ENCODE measurements at places on chromosomes 12 and 14.

GRCh38 chr12:114903083-114903691, 219.2 kb upstream of the TBX3 start:
- DNase-seq, result peak; percentile 87

DNA sequence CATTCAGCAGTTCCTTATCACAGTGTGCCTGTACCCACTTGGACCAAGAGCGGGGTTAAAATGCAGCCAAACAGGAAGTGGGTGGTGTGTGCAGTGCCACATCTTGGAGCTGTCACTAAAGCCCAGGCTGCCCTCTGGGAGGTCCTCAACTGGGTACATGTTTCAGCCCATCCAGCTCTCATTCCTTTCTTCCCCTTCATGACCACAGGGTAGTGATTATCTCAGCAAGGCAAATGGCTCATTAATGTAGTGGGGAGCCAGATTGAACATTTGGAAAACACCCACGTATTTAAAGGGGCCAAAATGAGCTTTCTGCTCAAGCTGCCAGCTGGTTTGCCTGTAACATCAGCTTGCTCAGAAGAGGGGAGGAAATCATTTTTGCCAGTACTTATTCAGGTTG, 210.8 kb upstream of the BTG1 start:
- peak; percentile 25 for DNase-seq

GRCh38 chr14:97180304-97181200, 383.4 kb downstream of the VRK1 start:
- peak; percentile 91 for DNase-seq

GRCh38 chr14:95564060-95564459, 29.2 kb downstream of the GLRX5 start:
- DNase-seq, result peak; percentile 58

- DNase-seq, result no peak
Measured at GRCh38 chr12:53410951-53411350, 12.7 kb upstream of the AMHR2 start.

DNA sequence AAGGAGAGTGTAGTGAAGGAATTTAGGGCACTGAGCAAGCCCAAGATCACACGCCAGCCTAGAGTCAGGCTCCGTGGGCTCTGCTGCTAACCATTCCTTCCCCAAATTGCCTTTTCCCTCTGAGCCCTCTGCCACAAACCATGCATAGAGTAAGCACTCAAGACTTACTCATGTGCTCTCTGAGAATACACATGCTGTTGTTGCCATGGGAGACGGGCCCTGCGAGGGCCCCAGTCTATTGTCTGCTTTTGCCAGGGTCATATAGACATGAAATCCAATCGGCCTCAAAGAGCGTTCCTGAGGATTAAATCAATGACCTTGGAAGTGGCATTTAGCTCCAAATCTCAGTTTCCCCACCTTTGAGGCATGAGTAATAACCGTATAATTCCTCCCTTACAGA, 48.7 kb upstream of the WSCD2 start:
- no peak for DNase-seq

DNA sequence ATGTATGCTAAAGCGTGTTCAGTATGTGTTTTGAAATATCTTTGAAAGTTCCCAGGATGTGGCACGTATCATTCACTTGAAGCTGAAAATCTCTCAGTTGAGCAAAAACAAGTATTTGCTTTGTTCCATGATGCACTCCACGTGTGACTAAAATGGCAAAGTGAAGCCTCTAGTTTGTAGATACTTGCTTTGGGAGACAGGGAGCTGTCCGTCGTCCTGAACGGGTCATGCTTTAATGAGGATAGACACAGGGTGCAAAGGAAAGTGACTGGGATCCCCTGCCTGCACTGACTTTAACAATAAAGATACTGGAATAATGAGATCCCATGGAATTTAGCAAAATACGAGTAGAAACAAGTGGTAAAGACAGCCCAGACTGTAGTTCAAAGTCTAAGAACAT, 991.4 kb downstream of the NRXN3 start:
- peak; percentile 18 for DNase-seq

DNA sequence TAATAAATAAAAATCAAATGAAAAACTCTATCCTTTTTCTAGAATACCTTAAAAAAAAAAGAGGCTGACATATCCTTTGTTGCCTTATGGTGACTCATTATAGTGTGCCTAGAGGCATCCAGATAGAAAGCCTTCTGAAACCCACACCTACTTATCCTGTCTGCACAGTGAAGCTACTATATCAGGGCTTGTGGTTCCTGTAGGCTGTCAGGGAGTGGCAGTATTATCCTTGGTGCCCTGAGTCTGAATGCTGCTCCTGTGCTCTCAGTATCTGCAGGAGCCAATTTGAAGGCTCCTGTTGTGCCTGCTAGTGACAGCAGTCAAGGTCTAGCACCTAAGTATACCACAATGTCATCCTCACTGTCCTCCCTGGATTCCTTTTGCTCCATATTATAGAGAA, 168.4 kb upstream of the AVPR1A start:
- DNase-seq, result peak; percentile 6

DNA sequence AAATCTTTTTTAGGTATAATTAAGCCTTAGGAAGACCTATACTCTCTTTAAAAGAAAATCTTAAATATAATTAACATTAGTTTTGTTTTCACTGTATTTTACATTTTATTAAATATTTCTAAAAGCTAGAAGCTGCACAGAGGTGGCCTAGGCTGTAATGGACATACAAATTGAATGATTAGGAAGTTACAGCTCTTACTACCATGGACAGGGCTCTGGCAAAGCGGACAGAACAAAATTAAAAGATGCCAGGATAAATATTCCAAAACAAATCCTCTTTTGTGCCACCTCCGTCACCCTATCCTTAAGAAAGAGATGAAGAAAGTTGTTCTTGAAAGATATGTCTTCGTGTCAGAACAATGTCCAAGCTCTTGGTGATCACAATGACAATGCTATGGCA, 376.5 kb downstream of the ETNK1 start:
- DNase-seq, result peak; percentile 13

GRCh38 chr12:127070515-127071157, 1196.3 kb upstream of the TMEM132C start:
- DNase-seq, result peak; percentile 21

DNA sequence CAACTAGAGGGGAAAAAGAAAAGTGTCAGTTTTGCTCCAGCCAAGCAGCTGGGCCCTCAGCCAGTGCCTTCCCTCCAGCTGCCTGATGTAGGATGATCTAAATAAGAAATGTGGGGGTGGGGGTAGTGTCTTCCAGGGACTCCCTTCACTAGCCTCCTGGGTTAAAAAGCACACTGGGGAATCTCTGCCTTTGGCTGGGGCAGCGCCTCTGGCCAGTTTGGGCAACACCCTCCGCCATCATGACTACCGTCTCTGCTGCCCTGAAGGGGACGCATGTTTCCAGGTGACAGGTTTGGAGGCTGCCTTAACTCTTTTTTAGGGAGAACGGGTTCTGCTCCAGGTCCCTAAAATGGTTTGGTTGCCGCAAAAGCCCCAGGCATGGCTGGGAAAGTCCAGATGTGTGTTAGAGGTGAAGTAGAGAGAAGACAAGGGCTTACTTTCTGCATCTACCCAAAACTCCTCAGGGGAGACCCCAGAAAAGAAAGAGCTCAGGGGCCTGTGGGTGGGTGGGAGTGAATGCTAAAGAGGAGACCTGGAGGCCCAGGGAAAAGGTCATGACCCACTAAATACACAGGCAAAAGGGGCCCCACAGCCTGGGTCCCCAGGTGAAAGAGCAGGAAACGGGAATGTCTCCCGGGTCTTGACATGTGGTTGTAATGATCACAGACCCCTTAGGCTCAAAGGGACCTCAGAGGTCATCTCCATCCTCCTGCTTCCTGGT, 132.8 kb upstream of the CCND2 start:
- no peak for DNase-seq

- peak; percentile 86 for DNase-seq
Measured at GRCh38 chr12:57632958-57633840, at the start of gene B4GALNT1. B4GALNT1 (minus strand) TSS chr12:57633201; CDS start chr12:57632132, 1,069 bp downstream.

GRCh38 chr14:22375321-22375930, 213.6 kb downstream of the DAD1 start:
- DNase-seq, result peak; percentile 68

GRCh38 chr12:121237415-121237814, 27.5 kb downstream of the P2RX4 start:
- DNase-seq, result no peak

DNA sequence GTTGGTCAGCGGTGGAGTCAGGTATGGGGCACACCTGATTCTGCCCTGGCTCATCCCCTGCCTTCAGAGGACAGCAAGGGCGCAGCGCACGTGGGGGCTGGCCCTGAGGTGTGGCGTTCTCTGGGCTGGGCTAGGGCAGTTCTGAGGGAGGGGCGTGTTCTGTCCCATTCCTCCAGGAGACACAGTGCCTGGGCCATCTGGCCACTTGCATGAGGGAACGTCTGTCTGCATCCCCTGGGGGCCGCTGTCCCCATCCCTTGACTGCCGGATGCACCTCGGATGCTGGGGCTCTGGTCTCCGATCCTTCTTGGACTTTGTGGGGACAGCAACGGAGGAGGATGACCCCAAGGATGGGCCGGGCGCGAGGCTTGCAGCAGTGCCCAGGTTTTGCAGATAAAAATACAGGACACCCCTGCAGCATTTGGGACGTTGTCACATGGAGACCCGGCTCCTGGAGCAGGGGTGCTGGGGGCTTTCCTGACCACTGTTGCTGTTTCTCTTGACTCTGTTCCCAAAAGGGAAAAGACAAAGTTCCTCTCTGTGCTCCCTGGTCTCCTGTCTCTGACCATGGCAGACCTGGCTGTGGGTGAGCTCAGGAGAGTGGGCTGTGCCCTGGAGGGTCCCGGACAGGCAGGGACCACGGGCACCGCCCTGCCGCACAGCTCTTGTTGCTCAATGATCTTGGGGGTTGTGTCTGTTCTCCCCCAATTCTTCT, 6.9 kb downstream of the MTA1 start:
- DNase-seq, result no peak

DNA sequence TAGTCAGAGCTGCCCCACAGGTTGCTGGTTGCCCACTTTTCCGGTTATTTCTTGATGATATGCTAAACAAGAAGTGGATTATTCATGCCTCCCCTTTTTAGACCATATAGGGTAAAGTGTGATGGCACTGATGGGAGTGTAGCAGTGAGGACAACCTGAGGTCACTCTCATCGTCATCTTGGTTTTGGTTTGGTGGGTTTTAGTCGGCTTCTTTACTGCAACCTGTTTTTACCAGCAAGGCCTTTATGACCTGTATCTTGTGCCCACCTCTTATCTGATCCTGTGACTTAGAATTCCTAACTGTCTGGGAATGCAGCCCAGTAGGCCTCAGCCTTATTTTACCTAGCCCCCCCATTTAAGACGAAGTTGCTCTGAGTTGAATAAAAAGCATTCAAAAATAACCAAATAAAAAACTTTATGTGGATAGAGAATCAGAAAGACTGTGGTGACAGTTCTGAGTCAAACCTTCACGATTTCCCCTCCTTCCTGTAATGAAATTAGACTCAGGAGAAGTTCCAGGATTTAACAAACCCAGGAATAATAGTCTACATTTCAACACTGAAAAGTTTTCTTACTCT, 144.2 kb downstream of the PAWR start:
- DNase-seq, result peak; percentile 25

GRCh38 chr14:99726538-99727095, 42.5 kb downstream of the CYP46A1 start:
- no peak for DNase-seq

- peak; percentile 75 for DNase-seq
Measured at GRCh38 chr12:31578632-31579031, 12.3 kb downstream of the DENND5B start.

DNA sequence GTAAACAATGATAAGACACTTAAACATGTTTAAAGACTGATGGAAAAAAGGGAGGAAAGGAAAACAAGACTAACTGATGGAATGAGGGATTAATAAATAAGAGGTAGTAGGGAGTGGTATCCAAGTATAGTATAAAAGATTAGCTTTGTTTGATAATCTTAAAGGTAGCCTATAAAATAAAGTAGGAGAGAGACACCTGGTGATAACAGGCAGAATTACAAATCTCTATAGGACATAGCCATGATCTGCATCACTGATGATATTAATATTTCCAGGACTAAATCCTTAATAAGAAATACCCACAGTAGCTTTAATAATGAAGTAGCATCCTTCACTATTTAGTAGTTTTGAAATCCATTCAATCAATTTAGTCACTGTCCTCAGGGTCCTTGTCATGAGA, 30.4 kb downstream of the DLGAP5 start:
- DNase-seq, result peak; percentile 61

DNA sequence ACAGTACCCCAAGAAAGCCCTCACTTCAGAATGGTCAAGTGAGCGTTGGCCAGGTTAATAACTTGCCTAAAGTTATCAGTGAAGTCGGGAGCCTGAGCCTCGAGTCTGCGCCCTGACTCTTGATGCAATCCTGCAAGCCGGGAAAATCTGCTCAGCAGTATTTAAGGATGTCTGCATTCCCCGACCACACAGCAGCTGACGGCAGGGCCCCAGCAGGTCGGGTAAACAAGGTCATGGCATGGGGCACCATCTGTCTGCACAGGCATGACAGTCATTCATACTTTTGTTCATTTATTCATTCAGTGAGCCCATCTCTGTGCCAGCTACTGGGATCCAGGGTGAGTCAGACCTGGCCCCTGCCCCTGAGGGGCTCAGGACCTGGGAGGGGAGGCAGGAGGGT, 11.1 kb downstream of the ABCB9 start:
- no peak for DNase-seq

DNA sequence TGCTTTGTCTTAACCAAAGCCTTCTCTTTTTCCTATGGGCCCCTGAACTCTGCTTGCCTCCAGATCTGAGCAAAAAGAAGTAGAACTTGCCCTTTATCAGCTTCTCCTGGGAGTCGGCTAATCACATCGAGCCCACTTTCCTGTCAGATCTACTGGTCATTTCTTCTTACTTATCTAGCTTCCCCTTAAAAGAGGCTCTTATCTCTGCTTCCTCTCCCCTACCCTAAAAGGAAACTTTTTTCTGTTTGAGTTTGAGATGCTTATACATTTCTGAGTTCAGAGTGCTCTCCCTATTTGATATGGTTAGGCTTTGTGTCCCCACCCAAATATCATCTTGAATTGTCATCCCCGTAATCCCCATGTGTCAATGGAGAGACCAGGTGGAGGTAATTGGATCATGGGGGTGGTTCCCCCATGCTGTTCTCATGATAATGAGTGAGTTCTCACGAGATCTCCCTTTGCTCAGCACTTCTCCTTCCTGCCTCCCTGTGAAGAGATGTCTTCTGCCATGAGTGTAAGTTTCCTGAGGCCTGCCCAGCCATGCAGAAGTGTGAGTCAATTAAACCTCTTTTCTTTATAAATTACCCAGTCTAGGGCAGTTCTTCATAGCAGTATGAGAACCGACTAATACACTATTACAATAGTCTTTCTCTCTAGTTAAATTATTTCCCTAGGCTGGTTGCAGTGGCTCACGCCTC, 114.7 kb upstream of the AMN1 start:
- no peak for DNase-seq

DNA sequence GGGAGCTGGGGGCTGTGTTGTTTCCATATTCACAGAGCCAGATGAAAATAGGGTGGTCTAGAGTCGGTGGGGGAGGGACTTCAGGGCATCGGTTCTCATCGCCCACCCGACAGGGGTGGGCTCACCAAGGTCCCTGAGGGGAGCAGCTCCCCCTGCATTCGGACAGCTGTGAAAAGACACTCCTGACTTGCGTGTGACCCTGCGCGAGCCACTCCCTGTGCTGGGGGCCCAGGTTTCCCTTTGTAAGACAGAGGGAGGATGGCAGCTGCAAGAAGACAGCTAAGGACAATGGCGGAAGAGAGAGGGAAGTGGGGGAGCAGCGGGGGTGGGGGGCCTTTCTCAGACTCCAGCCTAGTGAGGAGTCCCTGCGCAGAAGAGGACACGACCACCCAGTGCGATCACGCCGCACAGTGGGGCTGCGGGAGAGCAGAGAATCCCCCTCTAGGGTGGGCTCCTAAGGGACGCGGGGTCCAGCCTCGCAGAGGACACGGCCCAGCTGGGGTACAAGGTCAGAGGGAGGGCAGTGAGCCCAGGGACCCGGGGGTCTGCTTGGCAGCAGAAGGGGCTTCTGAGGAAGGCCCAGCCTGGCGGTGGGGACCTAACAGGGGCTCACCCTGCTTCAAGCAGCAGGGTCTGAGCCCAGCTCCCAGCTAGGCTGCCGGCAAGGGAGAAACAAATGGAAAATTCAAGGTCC, 326.9 kb upstream of the DIO3 start:
- DNase-seq, result no peak
